Spleen (tissue), 13 donors: ENCODE measurements at places on chromosomes 13 and 19. TPM values are rescaled to one million over a fixed set of nuclear protein-coding genes. Genes with fewer than 3 reads are reported as not detected.
A peak's percentile ranks its signal among the peaks of the same experiment; 100 is the strongest.

DNA sequence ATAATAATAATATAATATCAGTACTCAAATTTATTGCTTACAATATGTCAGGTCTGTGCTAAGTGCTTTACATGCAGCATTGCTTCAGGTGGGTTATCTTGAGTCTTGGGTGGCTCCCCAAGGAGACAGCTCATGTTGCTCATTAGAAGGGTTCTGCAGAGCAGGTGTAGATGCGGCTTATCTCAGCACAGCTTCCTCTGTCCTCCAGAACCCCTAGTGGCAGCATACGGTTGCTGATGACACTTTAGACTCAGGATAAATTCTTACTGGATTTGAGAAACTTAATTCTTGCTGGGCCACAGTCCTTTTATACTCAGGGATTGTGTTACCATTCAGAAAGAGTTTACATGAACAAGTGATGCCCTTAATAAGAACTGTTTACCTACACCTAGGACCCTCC lies 8.9 kb downstream of the COG3 start:
- peaks cover 26% of the 10 kb centered on the region for H3K4me1 ChIP-seq
- no peak overlapping the region for H3K4me3 ChIP-seq
- no peaks in the 10 kb centered on the region for H3K27me3 ChIP-seq

DNA sequence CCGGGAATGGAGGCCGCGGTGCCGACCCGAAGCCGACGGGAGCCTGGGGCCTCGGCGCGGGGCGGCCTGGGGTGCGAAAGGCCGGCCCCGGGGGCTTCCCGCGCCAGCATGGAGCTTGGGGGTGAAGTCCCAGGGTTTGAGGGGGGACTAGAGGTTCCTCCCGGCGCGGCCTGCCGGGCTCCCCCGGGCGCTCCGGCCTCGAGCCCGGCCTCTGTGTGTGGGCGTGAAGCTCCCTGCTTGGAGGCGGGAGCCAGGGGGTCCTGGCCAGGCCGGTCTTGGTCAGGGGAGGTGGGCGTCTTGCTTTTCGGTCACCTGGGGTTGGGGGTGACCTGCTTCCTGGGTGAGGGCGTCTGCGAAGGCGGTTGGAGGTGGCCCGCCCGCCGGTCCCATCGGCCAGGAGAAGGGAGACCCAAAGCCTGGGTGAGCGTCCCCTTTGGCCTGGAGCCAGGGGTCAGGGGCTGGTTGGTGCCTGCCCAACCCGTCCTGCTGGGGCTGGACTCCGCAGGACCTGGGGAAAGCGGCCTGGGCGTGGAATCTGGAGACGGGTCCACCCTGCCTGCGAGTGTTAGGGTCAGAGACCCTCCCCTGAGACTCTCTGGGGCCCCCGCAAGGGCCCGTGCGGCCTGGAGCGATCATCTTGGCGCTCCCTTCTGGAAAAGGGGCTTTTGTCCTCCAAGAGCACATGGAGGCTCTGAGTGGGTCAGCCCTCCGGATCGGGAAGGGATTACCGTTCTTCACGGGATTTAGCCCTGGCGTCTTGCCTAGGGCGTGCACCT lies 535 bp downstream of the BSG start:
- H3K27me3 ChIP-seq = no peaks in the 10 kb centered on the region
- DNase-seq = peak; percentile 91
- H3K4me3 ChIP-seq = peak overlapping the region; percentile 88
- peaks cover 4% of the 10 kb centered on the region for H3K36me3 ChIP-seq
- peaks cover 60% of the 10 kb centered on the region for H3K4me1 ChIP-seq

- no peaks in the 10 kb centered on the region for H3K27me3 ChIP-seq
- H3K27ac ChIP-seq = no peak overlapping the region
- no peaks in the 10 kb centered on the region for H3K36me3 ChIP-seq
- no peak overlapping the region for H3K4me3 ChIP-seq
These were observed 15.1 kb upstream of the CEBPG start for GRCh38 chr19:33358408-33358807.

DNA sequence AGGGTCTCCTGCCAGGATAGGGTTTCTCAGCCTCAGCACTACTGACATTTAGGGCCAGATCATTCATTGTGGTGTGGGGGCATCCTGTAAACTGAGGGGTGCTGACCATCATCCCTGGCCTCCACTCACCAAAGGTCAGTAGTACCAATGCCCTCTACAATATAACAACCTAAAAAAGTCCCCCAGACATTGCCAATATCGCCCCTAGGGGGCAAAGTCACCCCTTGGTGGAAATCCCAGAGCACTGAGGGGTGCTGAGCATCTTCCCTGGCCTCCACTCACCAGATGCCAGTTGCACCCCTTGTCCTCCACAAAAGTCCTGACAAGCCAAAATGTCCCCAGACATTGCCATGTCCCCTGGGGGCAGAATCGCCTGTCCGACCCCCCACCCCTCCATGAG lies 21.6 kb downstream of the CPAMD8 start:
- H3K27ac ChIP-seq = no peak overlapping the region
- H3K4me1 ChIP-seq = peaks cover 12% of the 10 kb centered on the region
- no peaks in the 10 kb centered on the region for H3K36me3 ChIP-seq
- no peak for DNase-seq

GRCh38 chr13:24093047-24093446 lies 67.5 kb upstream of the SPATA13 start:
- no peak overlapping the region for H3K4me3 ChIP-seq
- no peaks in the 10 kb centered on the region for H3K27me3 ChIP-seq
- no peak overlapping the region for H3K27ac ChIP-seq
- no peaks in the 10 kb centered on the region for H3K36me3 ChIP-seq
- peaks cover 15% of the 10 kb centered on the region for H3K4me1 ChIP-seq

DNA sequence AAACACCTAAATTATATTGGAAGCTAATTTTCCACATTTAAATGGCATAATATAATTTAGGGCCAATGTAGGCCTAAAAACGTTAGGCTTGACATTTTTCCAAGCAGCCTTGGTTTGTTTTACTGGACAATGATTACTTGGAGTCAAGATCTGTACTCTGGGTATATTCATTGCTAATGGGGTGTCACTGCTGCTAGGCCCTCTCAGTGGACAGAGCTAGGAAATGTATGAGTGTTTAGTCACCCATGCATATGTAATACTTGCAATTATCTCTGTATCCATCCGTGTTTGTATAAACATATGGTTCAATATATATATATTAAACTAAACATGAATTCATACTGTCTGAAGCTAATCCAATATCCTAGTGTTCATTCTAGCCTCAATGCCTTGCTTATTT lies 598.1 kb downstream of the DCT start:
- no peak overlapping the region for H3K27ac ChIP-seq
- no peak overlapping the region for H3K4me3 ChIP-seq
- DNase-seq = no peak
- H3K27me3 ChIP-seq = no peaks in the 10 kb centered on the region
- H3K36me3 ChIP-seq = no peaks in the 10 kb centered on the region

DNA sequence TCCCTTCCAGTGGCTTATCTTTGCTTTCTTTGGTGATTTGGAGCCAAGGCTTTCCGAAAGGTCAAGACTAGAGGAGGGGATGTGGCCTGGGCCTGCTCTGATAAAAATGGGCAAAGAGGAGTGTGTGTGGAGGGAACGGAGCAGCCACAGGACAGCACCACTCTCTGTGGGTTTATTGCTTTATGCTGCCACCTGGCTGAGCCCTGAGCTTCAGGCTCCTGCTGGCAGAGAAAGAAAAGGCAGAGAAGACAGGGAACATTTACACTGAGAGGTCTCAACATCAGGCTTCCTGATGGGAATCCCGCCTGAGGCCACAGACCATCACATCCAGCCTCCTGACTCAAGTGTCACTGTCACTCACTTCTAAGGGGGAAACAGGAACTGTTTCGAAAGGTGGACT lies 9.2 kb upstream of the GSX1 start:
- H3K27me3 ChIP-seq = no peaks in the 10 kb centered on the region
- H3K4me1 ChIP-seq = no peaks in the 10 kb centered on the region
- H3K36me3 ChIP-seq = no peaks in the 10 kb centered on the region
- no peak overlapping the region for H3K4me3 ChIP-seq
- H3K27ac ChIP-seq = no peak overlapping the region

- no peak overlapping the region for H3K4me3 ChIP-seq
- H3K27ac ChIP-seq = no peak overlapping the region
- DNase-seq = no peak
- H3K36me3 ChIP-seq = no peaks in the 10 kb centered on the region
These were observed 51.0 kb downstream of the ZNF146 start for GRCh38 chr19:36265856-36266374.

GRCh38 chr19:9043524-9043923 lies 33.3 kb upstream of the MUC16 start:
- DNase-seq = no peak
- H3K4me1 ChIP-seq = no peaks in the 10 kb centered on the region
- no peaks in the 10 kb centered on the region for H3K27me3 ChIP-seq
- H3K4me3 ChIP-seq = no peak overlapping the region

GRCh38 chr19:42512743-42513304 lies 15.5 kb downstream of the CEACAM1 start:
- no peaks in the 10 kb centered on the region for H3K27me3 ChIP-seq
- no peak for DNase-seq
- H3K27ac ChIP-seq = no peak overlapping the region
- no peak overlapping the region for H3K4me3 ChIP-seq

- H3K4me1 ChIP-seq = no peaks in the 10 kb centered on the region
- no peaks in the 10 kb centered on the region for H3K27me3 ChIP-seq
- H3K36me3 ChIP-seq = no peaks in the 10 kb centered on the region
- H3K4me3 ChIP-seq = no peak overlapping the region
- no peak overlapping the region for H3K27ac ChIP-seq
- no peak for DNase-seq
These were observed 590.2 kb upstream of the SPRY2 start for GRCh38 chr13:80931118-80931517.

GRCh38 chr13:60135344-60135743 lies 28.4 kb downstream of the DIAPH3 start:
- H3K27ac ChIP-seq = no peak overlapping the region
- no peaks in the 10 kb centered on the region for H3K27me3 ChIP-seq
- no peak overlapping the region for H3K4me3 ChIP-seq
- no peak for DNase-seq

GRCh38 chr13:101757446-101758039 lies 305.1 kb downstream of the ITGBL1 start:
- no peaks in the 10 kb centered on the region for H3K36me3 ChIP-seq
- H3K27me3 ChIP-seq = no peaks in the 10 kb centered on the region
- H3K27ac ChIP-seq = no peak overlapping the region
- DNase-seq = no peak

DNA sequence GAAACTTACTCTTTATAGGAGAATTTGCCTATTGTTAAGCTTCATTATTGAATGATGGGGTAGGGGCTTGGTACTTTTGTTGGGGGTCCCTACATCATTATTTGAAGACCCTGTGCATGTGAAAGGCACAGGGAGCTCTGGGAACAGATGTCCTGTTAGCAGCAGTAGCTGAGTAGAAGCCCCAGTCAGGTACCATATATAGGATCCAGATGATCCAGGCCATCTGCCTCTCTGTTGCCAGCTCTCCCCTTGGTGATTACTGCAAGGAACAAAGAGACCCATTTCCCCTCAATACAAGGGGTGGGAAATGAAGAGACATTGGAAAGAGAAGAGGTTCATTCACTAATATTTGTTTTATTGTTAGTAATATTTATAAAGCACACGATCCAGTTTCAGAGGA lies 4.4 kb upstream of the MTMR6 start:
- DNase-seq = no peak
- peak overlapping the region; percentile 12 for H3K27ac ChIP-seq
- no peaks in the 10 kb centered on the region for H3K36me3 ChIP-seq
- no peak overlapping the region for H3K4me3 ChIP-seq
- no peaks in the 10 kb centered on the region for H3K4me1 ChIP-seq

DNA sequence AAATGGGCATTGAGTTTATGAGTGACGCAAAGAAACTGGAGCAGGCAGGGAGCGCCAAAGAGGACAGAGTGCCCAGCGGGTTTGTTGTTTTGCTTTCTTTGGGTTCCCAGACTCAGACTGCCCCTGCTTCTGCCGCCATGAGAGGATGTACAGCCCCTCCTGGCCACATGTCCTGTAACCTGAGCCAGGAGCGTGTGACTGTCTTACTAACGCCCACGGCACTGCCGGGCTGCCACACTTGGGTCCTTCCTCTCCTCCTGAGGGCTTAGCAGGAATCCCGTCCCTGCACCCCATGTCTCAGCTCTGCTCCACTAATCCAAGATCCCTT lies 80.5 kb downstream of the GPR12 start:
- H3K36me3 ChIP-seq = no peaks in the 10 kb centered on the region
- H3K4me1 ChIP-seq = peaks cover 6% of the 10 kb centered on the region
- no peak overlapping the region for H3K4me3 ChIP-seq
- H3K27me3 ChIP-seq = no peaks in the 10 kb centered on the region

GRCh38 chr19:18340190-18340989 lies at the start of gene PGPEP1:
PGPEP1 (plus strand) TSS chr19:18340598; CDS start chr19:18340682, 84 bp downstream.
- H3K4me3 ChIP-seq = peak within 1 kb of the TSS; percentile 78
- peaks cover 27% of the 10 kb centered on the region for H3K4me1 ChIP-seq
- DNase-seq = peak; percentile 90
- H3K36me3 ChIP-seq = peaks cover 8% of the 10 kb centered on the region

GRCh38 chr13:28958018-28958417 lies 137.9 kb downstream of the MTUS2 start:
- no peaks in the 10 kb centered on the region for H3K4me1 ChIP-seq
- DNase-seq = no peak
- no peak overlapping the region for H3K4me3 ChIP-seq
- H3K27ac ChIP-seq = no peak overlapping the region
- H3K27me3 ChIP-seq = no peaks in the 10 kb centered on the region

GRCh38 chr19:50324331-50324730 lies 4.8 kb downstream of the KCNC3 start:
- H3K27ac ChIP-seq = no peak overlapping the region
- H3K27me3 ChIP-seq = peaks cover 9% of the 10 kb centered on the region
- no peak for DNase-seq
- no peak overlapping the region for H3K4me3 ChIP-seq
- peaks cover 9% of the 10 kb centered on the region for H3K36me3 ChIP-seq

DNA sequence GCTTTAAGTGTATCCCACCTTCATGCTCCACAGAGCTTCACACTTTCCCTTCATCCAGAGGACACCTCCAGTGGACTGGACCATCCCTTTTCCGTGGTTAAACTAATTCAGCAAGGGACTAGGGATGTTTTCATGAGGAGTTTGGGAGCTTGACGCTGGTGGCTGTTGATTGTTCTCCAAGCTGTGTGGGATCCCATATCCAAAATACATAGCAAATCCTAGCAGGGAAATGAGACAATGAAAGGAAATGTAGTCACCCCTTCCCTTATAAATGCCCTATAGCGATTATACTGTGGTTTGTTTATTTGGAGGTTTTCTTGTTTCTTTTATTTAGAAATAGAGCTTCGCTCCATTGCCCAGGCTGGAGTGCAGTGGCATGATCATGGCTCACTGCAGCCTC lies 31.6 kb upstream of the DPRX start:
- DNase-seq = no peak
- no peak overlapping the region for H3K27ac ChIP-seq
- H3K27me3 ChIP-seq = no peaks in the 10 kb centered on the region
- no peaks in the 10 kb centered on the region for H3K4me1 ChIP-seq

GRCh38 chr13:37102896-37103295 lies 2.6 kb downstream of the CSNK1A1L start:
- no peaks in the 10 kb centered on the region for H3K27me3 ChIP-seq
- no peaks in the 10 kb centered on the region for H3K36me3 ChIP-seq
- no peak for DNase-seq
- H3K27ac ChIP-seq = no peak overlapping the region
- no peak overlapping the region for H3K4me3 ChIP-seq

The OCEL1 gene
- 27.0 TPM for total RNA-seq

The GZMM gene
- 3.9 TPM for total RNA-seq

The CD177 gene
- 63.5 TPM for total RNA-seq
